ENCODE measurements at places on chromosomes 1 and 21.

DNA sequence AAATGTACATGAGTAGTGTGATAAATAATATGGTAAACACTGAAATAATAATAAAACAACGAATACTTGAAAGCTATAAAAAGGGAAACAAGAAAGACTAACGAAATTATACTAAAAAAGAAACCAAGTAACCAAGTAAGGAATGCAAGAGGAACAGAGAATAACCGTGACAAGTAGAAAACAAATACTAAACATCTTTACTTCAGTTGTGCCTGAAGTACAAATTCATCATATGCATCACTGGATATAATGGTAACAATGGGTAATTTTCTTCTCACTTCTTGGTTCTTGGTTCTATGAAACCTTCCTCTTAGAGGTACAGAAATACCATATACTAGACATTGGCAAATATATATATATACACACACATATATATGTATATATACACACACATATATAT, 1093.6 kb upstream of the B3GALT2 start:
- no peak for DNase-seq

DNA sequence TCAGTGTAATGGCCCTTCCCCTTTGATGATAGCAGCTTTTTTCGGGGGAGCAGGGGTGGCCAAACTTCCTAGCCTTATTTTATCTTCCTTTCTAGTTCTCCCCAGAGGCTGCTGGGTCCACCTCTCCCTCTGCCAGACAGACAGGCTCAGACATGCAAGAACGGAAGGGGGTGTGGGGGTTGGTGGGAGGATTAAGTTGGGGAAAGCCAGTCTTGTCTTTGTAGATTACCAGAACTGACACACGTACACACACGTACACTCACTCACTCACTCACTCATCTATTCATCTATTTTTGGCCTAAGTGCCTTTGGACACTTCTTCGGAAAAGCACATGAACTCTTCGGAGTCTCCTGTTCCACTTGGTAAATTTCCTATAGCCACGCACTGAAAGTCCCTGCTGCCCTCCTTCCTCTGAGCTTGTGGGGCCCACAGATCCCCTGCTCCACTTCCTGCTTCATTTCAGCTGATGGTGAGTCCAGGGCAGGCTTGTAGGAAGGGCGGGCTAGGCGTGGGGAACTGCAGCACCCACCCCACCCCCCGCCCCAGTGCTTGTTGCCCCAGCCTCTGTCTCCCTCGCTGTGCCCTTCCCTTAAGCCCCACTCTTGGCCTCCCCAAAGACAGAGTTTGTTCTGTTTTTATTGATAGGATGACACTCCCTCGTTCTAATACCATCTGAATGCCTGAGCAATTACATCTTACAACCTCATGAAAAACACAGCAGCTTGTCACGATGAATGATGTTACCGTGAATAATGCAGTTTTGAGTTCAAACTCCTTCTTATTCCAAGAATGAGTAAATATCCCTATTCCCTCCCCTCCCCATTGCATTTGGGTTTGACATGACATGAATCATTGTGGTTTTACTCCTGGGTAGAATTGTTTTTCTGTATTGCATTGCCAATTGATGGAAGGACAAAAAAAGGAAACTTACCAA, 60.7 kb upstream of the ATP5PO start:
- peak; percentile 43 for DNase-seq

DNA sequence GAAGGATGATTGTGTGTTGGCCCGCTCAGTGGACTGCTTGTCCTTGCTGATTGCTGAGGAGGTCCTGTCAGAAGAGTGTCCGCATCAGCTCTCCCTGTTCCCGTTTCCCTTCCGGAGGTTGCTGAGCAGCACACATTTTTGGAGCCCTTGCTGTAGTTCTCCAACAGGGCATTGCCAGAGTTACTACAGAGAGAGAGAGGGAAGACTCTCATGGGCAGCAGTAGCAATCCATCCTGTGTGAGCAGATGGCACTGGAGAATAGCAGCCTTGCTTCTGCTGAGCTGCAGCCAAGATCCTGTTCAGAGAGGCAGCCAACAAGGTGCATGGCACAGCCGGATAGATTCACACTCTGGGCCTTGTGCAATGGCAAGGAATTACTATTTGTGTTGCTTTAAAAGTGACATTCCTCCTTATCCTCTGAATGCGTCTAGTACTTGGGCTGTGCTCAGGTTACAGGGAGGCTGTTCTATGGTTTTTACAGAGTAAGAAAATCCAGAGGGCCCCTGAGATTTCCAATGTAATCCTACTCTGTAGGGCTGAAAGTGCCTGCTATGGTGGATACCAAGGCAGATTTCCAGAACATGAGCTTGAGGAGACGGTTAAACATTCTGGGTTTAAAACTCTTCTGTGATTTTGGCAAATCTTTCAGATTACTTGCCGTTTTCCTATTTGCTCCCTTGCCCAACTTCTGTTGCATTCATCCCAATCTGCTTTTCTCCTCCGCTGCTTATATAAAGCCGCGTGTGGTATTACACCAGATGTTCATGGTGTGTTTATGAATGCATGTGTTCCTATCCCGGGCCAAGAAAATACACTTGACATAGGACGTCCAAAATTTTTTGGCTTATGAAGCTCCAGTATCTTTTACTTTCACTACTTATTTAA, 27.4 kb downstream of the AK4 start:
- DNase-seq = no peak

DNA sequence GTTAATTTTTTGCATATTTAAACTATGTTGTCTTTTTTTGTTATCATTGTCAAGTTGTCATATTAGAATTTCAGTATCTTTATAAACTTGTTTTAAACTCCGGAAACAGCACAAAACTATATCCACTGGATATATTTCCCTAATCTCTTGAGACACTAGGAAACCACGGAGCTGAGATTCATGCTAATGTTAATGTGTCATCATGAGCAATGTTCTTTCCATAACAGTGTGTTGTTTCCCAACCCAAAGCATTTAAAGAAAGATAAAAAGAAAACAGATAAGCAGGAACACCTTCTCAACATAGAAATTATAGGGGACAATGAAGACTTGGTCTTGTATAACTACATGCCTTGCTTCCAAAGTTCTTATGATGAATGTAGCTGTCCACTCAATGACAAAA, 626.2 kb upstream of the TMPRSS15 start:
- no peak for DNase-seq

GRCh38 chr1:13723810-13724209, 23.8 kb downstream of the PRDM2 start:
- DNase-seq = no peak

- DNase-seq = no peak
Measured at GRCh38 chr21:18104802-18105201, 139.8 kb upstream of the CHODL start.

DNA sequence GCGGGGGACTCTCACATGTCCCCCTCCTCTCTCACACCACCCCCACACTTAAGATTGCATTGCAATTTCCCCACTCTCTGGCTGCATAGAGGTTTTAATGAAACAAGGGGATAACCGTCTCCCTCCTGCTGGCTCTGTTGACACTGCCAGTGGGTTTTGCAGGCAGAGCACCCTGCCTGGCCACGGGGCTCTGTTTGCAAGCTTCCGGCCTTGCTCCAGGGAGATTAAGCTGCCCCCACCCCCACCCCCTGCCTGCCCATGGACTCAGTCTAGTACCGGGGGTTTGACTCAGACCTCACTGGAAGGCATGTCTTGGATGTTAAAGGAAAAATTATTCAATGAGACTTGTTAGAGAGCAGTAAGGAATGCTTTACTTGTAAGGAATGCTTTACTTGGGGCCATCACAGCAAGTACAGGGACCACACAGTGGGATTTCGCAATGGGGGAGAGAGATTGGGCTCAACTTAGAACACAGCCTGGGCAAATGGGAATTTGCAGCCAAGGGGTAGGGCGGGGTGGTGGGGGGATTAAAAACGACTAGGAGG, 101.0 kb downstream of the AJAP1 start:
- no peak for DNase-seq

- no peak for DNase-seq
Measured at GRCh38 chr1:226655251-226656163, 83.6 kb downstream of the ITPKB start.

DNA sequence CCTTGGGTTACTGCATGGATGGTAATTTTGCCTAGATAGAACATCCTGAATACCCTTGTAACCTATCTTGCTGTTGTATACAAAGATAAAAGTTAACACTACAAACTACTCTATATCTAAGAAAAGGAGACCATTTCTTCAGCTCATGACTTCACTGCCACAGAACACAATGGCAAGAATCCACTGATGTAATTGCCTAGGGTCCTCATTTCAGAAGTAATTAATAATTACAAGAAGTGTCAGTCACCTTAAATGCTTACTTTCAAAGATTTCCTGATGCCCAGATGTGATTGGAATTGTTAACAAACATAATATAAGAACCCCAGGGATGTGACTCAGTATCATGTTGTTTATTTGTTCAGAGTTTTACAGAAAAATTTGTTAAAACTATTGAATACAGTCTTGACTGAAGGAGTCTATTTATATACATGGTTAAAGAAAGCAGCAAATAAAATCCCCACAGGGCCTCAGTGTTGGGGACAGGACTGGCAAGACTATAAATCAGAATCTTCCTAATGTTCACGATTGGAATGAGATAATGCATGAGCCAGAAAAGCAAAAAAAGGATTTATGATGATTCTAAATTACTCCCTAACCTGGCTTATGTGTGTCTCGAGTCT, 83.9 kb downstream of the CRB1 start:
- no peak for DNase-seq

GRCh38 chr1:203114202-203114601, 13.3 kb upstream of the ADORA1 start:
- no peak for DNase-seq

DNA sequence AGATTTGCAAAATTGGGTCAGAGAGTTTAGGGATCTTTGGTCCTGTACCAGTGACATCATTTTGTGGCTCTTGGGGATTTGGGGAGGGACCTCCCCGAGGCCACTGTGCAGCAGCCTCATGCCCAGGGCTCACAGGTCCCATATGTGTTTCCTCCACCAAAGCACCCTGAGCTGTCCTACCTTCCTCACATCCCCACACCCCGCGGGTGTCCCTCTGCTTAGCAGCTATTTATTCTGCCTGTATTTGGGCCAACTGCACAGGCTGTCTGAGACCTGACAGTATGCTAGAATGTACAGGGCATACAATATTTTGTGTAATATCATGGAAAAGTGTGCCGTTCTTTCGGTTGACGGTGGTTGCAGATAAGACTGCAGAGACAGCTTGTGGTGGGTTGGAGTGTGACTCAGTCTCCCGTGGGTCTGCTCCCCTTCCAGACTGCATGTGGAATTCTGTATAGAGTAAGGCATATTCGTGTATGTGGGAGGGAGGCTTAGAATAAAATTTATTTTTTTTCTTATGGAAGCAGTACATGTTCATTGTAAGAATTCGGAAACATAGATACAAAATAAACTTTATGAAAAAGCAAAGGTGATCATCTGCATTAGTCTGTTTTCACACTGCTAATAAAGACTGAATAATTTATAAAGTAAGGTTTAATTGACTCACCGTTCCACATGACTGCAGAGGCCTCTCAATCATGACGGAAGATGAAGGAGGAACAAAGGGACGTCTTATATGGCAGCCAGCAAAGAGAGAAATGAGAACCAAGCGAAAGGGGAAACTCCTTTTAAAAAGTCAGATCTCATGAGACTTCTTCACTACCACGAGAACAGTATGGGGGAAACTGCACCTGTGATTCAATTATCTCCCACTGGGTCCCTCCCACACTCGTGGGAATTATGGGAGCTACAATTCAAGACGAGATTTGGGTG, 84.4 kb downstream of the ADARB1 start:
- no peak for DNase-seq

GRCh38 chr1:172616636-172617035, 42.3 kb upstream of the FASLG start:
- no peak for DNase-seq

GRCh38 chr1:182191381-182192115, 130.0 kb upstream of the ZNF648 start:
- no peak for DNase-seq

DNA sequence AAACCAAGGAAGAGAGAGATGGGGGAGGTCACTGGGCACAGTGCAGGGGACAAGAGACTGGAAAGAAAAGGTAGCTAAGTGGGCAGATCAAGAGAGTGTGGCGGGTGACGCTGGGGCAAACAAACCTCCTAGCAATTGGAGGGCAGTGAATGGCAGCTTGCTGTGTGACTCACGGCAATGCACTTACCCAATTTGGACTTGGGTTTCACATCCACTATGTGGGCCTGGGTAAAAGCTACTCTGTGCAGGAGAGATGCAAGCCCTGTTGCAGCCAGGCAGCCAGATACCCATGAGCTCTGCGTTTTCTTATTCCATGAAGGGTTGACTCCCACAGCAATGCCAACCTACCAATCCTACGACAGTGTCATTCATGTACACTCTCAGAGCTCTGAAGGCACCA, 9.5 kb downstream of the PLXNA2 start:
- no peak for DNase-seq

- no peak for DNase-seq
Measured at GRCh38 chr1:206587904-206588303, 24.4 kb downstream of the EIF2D start.

- DNase-seq = no peak
Measured at GRCh38 chr1:172041102-172041501, 199.8 kb downstream of the DNM3 start.

GRCh38 chr21:33402001-33402979, 923 bp upstream of the IFNGR2 start:
- DNase-seq = no peak

GRCh38 chr1:200774311-200774710, 35.6 kb downstream of the CAMSAP2 start:
- DNase-seq = no peak

- DNase-seq = no peak
Measured at GRCh38 chr21:15309022-15309590, 244.3 kb upstream of the NRIP1 start.

DNA sequence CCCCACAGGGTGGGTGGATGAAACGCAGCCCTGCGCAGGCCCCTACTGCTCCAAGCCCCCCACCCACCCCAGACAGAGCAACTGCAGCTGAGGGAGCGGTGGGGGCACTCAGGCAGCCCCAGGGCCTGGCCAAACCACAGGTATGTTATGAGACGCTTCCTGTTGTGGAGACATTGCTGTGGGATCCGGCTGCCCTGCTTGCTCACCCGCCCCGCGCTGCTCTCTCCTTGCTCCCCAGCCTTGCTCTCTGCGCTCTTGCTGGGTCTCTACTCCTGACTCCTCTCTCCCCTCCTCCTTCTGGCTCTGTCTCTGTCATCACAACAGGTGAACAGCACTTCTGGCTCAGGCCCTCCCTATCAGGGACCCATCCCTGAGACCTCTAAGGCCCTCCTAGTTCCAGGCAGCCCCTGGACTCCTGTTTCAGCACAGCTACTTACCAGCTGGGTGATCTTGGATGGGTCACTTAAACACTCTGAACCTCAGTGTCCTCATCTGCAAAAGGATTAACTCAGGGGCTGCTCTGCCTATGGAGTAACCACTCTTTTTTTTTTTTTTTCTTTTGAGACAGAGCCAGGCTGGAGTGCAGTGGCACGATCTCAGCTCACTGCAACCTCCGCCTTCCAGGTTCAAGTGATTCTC, 15.9 kb downstream of the COL8A2 start:
- DNase-seq = no peak

GRCh38 chr1:61442544-61442943, 282.4 kb downstream of the TM2D1 start:
- no peak for DNase-seq

- DNase-seq = no peak
Measured at GRCh38 chr1:224368409-224368808, 11.7 kb downstream of the CNIH4 start.

Data from stimulated activated CD4-positive, alpha-beta T cell treated with anti-CD3 and anti-CD28 coated beads, TNF-alpha, amount 100 ng/mL, for 4 hours (primary cell).